ENCODE measurements at places on chromosomes 6 and 20. TPM values are rescaled to one million over a fixed set of nuclear protein-coding genes. Genes with fewer than 3 reads are reported as not detected.

Gene MYT1
- total RNA-seq: not detected

Gene DEFB128
- total RNA-seq: not detected

DNA sequence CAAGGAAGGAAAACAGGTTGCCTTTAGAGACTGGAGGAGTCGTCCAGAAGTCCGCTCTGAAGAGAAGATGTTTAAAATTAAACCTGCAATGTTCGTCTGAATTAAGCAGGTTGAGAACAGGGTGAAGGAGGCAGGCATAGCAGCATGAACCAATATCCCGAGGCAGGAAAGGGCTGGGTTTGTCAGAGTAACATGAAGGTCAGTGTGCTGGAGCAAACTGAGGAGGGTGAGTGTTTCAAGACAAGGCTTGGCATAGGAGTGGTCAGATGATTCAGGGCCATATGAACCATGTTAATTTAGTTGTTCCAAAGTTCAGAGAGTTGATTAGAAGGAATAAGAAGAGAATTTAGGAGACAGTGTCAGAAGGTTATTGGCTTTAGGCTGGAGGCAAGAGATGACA lies 93.3 kb downstream of the UTRN start:
- H3K4me1 ChIP-seq: peaks cover 23% of the 10 kb centered on the region
- no peaks in the 10 kb centered on the region for H3K36me3 ChIP-seq
- DNase-seq: peak; percentile 8
- no peaks in the 10 kb centered on the region for H3K27me3 ChIP-seq

GRCh38 chr6:104414723-104415122 lies 445.0 kb downstream of the HACE1 start:
- H3K4me3 ChIP-seq: no peak overlapping the region
- H3K4me1 ChIP-seq: no peaks in the 10 kb centered on the region
- DNase-seq: no peak
- H3K36me3 ChIP-seq: no peaks in the 10 kb centered on the region
- H3K27ac ChIP-seq: no peak overlapping the region

DNA sequence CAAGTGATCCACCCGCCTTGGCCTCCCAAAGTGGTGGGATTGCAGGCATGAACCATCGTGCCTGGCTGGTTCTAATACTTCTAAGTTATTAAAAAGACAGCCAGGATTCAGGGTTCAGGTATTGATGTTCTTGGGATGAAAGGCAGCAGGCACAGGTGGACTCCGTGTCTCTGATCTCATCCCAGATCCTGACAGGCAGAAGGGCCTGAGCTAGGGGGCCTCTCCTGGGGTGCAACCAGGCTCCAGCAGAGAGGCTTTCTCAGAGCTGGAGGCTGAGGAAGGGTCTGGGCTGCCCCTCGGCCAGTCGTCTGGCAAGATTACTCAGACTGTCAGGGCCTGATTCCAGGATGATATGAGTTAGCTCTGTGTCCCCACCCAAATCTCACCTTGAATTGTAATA lies 106.3 kb downstream of the SCML4 start:
- no peak overlapping the region for H3K27ac ChIP-seq
- no peak for DNase-seq
- H3K4me3 ChIP-seq: no peak overlapping the region
- H3K27me3 ChIP-seq: peaks cover 35% of the 10 kb centered on the region
- peaks cover 7% of the 10 kb centered on the region for H3K4me1 ChIP-seq
- H3K36me3 ChIP-seq: no peaks in the 10 kb centered on the region

DNA sequence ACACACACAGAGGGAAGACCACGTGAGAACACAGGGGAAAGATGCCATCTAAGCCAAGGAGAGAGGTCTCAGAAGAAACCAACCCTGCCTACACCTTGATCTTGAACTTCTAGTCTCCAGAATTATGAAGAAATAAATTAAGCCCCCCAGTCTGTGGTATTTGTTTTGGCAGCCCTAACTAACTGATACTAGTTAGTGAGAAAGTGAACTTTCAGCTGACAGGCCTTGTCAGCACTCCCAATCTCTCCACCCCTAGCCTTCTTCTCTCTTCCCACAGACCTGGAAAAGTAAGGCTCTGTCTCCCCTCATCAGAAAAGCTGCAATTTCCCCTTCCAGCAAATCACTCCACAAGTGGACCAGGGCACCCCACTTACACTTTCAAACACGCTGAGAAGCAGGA lies 108.6 kb upstream of the CDYL start:
- no peak for DNase-seq
- no peaks in the 10 kb centered on the region for H3K27me3 ChIP-seq
- no peak overlapping the region for H3K4me3 ChIP-seq
- no peaks in the 10 kb centered on the region for H3K36me3 ChIP-seq

GRCh38 chr20:25605148-25605547 lies 18.7 kb downstream of the NANP start:
- DNase-seq: no peak
- no peaks in the 10 kb centered on the region for H3K27me3 ChIP-seq
- H3K36me3 ChIP-seq: no peaks in the 10 kb centered on the region
- no peak overlapping the region for H3K27ac ChIP-seq

DNA sequence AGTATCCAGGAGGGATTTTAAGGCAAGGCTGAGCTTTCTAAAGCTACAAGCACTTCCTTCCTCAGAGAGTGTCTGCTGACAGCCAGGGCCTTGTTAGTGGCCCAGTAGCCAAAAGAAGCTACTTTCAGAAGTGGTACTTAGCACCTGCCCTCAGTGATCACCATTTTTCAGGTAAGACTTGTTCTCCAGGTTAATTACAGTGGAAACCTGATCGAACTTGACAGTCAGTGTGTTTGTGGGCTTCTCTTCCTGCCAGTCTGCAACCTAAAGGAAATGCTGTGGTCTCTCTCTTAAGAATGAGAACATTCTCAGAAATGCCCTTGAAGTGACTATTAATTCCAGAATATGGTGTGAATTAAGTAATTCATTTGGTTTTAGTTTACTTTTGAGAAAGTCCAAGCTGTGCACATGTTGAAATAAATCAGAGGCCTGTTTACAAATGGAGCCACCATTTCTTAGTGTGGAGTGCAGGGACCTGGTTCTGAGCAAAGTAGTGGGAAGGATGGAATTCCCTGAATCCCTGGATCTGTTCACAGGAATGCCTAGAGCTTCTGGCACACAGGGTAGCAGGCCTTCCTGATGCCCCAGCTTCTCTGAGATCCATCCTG lies 185.3 kb upstream of the AGPAT4 start:
- no peak overlapping the region for H3K27ac ChIP-seq
- no peaks in the 10 kb centered on the region for H3K27me3 ChIP-seq
- H3K4me1 ChIP-seq: peaks cover 12% of the 10 kb centered on the region
- no peak overlapping the region for H3K4me3 ChIP-seq
- H3K36me3 ChIP-seq: no peaks in the 10 kb centered on the region
- DNase-seq: no peak
